GM03348 (cell line): ENCODE measurements at places on chromosomes 2 and 18.

DNA sequence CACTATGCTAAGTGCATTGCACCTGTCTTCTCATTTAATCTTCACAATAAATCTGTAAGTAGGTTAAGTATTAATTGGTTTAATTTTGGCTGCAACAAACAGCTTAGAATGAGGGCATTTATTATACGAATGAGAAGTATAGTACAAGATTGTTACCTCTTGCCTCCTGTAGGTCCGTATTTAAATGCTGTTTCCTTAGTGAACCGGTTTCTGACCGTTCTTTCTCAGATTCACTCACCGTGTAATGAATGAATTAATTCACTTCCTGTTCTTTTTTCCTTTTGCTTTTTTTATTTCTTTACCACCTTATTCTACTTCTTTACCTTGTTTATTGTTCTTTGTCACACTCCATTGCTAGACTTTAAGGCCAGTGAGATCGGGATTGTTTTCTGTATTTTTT, 153.8 kb upstream of the RASGRP3 start:
- no peak for DNase-seq

DNA sequence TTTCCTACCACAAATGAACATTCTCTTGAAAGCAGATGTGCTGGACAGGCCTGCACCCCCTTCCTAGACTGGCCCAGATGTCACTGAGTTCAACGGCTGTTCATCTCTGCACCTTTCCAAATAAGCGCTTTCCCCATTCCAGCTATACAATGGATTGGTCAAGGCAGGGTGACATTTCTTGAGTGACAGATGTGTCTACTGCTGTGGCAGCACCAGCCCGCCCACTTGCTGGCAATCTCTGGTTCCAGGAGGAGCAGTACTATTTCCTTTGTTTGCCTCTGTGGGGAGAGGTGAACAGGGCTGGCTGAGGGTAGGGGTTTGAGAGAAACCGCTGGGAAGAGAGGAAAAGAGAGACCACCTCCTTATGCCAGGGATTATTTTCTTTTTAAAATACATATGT, 269.5 kb upstream of the POU3F3 start:
- DNase-seq: no peak

DNA sequence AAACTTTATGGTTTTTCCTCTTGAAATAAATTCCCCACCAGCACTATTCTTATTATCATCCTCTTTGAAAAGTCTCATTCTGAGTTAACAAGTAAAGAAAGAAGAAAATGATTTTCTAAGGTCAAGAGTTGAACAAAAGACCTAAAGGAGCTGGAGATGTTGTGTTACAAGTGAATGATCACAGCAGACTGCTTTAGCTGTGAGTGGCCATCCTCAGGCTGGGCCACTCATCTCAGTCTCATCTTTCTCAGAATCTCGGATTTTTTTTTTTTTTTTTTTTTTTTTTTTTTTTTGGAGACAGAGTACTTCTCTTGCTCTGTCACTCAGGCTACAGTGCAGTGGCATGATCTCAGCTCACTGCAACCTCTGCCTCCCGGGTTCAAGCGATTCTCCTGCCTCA, 133.3 kb downstream of the CDH2 start:
- no peak for DNase-seq

- peak; percentile 33 for DNase-seq
Measured at GRCh38 chr2:227228061-227228667, 63.7 kb downstream of the COL4A3 start.

DNA sequence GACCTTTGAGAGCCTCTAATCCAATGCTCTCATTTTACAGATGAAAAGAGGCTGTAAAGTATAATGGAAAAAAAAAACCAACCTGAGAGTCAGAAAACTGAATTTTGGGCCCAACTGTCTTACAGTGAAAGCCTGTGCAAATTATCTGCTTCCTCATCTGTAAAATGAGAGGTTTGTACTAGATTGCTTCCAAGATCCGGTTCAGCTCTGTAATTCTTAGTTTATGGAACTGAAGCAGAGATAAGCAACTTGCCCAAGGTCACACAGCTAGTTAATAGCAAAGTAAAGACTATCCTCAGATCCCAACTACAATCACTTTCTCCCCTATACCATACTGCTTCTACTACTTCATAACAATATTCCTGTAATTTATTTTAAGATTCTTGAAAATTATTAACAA, 6.3 kb downstream of the TLK1 start:
- no peak for DNase-seq

DNA sequence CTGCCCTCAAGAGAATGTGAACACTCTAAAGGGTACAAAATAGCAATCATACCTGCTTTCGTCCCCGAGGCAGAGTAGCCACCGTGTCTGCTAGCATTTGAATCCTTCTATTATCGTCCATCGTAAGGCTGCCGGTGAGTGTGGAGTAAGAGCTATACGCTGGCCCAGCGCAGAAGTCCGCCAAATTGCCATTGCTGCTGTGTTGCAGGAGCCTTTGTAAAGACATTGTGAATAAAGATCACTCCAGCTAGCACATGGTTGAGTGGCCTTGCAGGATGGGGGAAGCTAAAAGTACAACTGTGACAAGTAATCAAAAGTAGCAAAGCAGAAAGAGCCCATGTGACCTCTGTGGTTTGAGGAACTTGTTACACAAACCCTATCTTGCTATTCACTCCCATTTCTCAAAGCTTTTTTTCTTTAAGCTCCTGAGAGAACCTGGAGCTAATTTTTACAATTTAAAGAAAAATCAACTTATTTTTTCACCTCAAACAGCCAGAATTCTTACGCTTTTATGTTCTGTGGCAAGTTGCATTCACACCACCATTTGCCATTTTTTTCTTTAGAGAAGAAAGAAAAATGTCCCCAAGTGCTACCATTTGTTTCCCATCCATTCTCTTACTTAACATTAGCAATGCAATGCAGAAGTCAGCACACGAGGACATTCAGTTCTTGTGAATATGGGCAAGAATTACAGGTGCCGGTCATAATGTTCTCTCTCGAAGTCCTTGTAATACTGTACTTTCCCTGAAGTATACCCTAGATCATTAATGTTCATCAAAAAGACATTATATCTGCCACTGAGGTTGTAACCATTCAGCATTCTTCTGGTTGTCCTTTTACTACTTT, at the start of gene CYTIP:
Gene CYTIP, minus strand, starts transcription at position 295 of the 846 bp plus-strand sequence. Its CDS starts 69 bp downstream, at position 226.
- no peak for DNase-seq

GRCh38 chr2:184534986-184535385, 63.3 kb upstream of the ZNF804A start:
- no peak for DNase-seq

DNA sequence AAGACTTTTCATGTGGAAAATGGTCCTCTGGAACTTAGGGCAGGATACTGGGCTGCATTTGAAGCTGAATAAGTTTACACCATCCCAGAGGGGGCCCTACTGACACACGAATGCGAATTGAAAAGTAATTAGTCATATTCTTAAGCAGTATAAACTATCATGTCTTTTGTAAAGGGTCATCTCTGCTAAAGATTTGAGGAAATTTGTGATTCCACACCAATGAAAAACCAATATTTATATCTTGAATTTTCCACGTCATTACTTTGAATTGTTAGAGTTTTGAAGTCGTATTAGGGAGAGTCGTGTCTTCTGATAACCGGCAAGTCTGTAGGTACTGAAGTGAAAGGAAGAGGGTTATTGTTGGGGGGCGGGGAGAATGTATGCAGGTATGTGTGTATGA, 4.1 kb upstream of the OTX1 start:
- DNase-seq: no peak

- peak; percentile 70 for DNase-seq
Measured at GRCh38 chr2:24721470-24721869, 71.7 kb downstream of the PTRHD1 start.

- DNase-seq: no peak
Measured at GRCh38 chr2:130835766-130836015, 1.0 kb upstream of the ARHGEF4 start.

DNA sequence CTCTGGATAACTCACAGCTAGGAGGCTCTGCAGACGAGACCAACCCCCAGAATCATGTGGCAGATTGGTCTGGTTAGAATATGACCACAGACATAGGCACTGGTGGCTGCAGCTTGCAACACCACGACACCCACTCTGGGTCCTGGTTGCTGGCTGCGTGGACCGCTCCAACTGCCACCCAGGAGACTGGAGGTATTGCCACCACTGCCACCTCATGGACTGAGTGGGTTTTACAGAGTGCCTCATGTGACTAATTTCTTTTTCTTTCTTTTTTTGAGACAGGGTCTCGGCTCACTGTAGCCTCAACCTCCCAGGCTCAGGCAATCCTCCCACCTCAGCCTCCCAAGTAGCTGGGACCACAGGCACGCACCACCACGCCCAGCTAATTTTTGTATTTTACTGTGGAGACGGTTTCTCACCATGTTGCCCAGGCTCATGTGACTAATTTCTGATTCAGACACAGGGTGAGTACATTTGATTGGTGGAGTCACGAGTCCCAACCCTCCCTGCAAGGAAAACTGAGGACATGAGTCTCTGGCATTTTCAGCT, 29.9 kb upstream of the NT5DC4 start:
- DNase-seq: peak; percentile 59

GRCh38 chr2:112835061-112835501, 1.5 kb downstream of the IL1B start:
- no peak for DNase-seq

- no peak for DNase-seq
Measured at GRCh38 chr2:237153181-237153580, 67.5 kb downstream of the COPS8 start.
